ENCODE measurements at places on chromosomes 2 and 18.

- H3K36me3 ChIP-seq = peaks cover 9% of the 10 kb centered on the region
- H3K4me1 ChIP-seq = peaks cover 11% of the 10 kb centered on the region
Observed at GRCh38 chr2:223930103-223930976, 14.8 kb downstream of the WDFY1 start.

- no peak overlapping the region for H3K27ac ChIP-seq
- peaks cover under 1% of the 10 kb centered on the region for H3K27me3 ChIP-seq
- no peak for DNase-seq
- H3K36me3 ChIP-seq = no peaks in the 10 kb centered on the region
- H3K4me3 ChIP-seq = no peak overlapping the region
Observed at GRCh38 chr2:38029512-38029911, 46.4 kb downstream of the CYP1B1 start.

DNA sequence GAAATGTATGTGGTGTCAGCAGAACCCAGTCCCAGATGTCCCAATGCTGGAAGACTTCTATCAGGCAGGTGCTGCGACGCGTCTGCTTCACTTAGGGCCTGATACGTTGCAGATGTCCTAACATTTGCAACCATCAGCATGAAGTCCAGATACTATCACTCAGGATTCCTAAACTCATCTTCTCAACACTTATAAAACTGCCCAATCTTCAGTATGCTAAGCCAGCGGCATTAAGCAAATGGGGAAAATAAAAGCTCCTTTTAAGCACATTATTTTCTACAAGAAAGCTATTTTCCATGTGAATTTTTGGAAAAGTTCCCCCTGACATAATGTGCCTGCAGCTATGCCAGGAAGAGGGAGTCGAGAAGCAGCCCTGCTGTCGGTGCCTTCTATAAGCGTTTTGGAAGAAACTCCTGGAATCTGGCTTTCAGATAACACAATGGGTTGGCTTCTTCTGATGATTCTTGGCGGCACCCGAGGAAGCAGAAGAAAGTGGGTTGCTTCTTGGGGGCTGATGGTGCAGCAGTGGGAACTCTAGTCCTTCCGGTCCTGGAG lies 60.7 kb upstream of the ITGA6 start:
- DNase-seq = no peak
- H3K4me1 ChIP-seq = no peaks in the 10 kb centered on the region
- H3K36me3 ChIP-seq = no peaks in the 10 kb centered on the region
- no peaks in the 10 kb centered on the region for H3K27me3 ChIP-seq
- H3K27ac ChIP-seq = no peak overlapping the region
- H3K4me3 ChIP-seq = no peak overlapping the region

GRCh38 chr18:23103449-23103848 lies 31.8 kb upstream of the CABLES1 start:
- H3K4me3 ChIP-seq = no peak overlapping the region
- H3K27me3 ChIP-seq = no peaks in the 10 kb centered on the region
- H3K4me1 ChIP-seq = peaks cover 30% of the 10 kb centered on the region
- H3K36me3 ChIP-seq = no peaks in the 10 kb centered on the region
- no peak for DNase-seq

DNA sequence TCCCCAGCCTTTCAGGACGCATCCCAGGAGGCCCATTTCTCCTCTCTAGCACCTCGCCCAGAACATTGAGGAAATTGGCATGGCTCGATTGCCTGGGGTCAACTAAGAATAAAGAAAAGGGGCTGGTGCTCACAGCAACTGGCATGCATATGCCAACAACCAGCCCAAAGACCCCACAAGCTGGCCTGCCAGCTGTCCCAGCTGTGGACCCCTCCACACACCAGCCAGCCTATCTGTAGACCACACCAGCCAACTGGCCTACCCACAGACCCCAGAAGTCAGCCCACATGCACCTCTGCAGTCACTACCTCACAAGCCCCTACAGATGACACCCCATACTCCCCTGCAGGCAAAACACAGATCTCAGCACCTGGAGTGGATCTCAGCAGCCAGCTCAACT lies 123.8 kb upstream of the ID2 start:
- no peaks in the 10 kb centered on the region for H3K4me1 ChIP-seq
- DNase-seq = peak; percentile 11
- no peak overlapping the region for H3K27ac ChIP-seq
- no peaks in the 10 kb centered on the region for H3K27me3 ChIP-seq
- no peak overlapping the region for H3K4me3 ChIP-seq
- H3K36me3 ChIP-seq = no peaks in the 10 kb centered on the region

- H3K4me1 ChIP-seq = no peaks in the 10 kb centered on the region
- no peak for DNase-seq
- H3K27me3 ChIP-seq = no peaks in the 10 kb centered on the region
- H3K36me3 ChIP-seq = no peaks in the 10 kb centered on the region
Observed at GRCh38 chr2:53452957-53453748, 314.5 kb upstream of the CHAC2 start.

- no peak for DNase-seq
- no peak overlapping the region for H3K27ac ChIP-seq
- H3K4me1 ChIP-seq = no peaks in the 10 kb centered on the region
- no peaks in the 10 kb centered on the region for H3K27me3 ChIP-seq
- no peak overlapping the region for H3K4me3 ChIP-seq
Observed at GRCh38 chr2:207819021-207819797, 49.5 kb upstream of the FZD5 start.

- no peak for DNase-seq
- H3K4me1 ChIP-seq = no peaks in the 10 kb centered on the region
- H3K4me3 ChIP-seq = no peak overlapping the region
- H3K27ac ChIP-seq = no peak overlapping the region
- H3K27me3 ChIP-seq = no peaks in the 10 kb centered on the region
- no peaks in the 10 kb centered on the region for H3K36me3 ChIP-seq
Observed at GRCh38 chr2:80281049-80281448, 23.5 kb downstream of the LRRTM1 start.

GRCh38 chr2:181459621-181460021 lies 2.4 kb downstream of the ITGA4 start:
- H3K4me1 ChIP-seq = no peaks in the 10 kb centered on the region
- H3K36me3 ChIP-seq = no peaks in the 10 kb centered on the region
- no peak overlapping the region for H3K27ac ChIP-seq
- H3K27me3 ChIP-seq = peaks cover 17% of the 10 kb centered on the region
- no peak overlapping the region for H3K4me3 ChIP-seq

GRCh38 chr2:160387558-160388262 lies 105.9 kb downstream of the RBMS1 start:
- H3K4me3 ChIP-seq = no peak overlapping the region
- H3K27me3 ChIP-seq = no peaks in the 10 kb centered on the region
- peaks cover 59% of the 10 kb centered on the region for H3K4me1 ChIP-seq
- H3K27ac ChIP-seq = peak overlapping the region; percentile 89
- no peak for DNase-seq

DNA sequence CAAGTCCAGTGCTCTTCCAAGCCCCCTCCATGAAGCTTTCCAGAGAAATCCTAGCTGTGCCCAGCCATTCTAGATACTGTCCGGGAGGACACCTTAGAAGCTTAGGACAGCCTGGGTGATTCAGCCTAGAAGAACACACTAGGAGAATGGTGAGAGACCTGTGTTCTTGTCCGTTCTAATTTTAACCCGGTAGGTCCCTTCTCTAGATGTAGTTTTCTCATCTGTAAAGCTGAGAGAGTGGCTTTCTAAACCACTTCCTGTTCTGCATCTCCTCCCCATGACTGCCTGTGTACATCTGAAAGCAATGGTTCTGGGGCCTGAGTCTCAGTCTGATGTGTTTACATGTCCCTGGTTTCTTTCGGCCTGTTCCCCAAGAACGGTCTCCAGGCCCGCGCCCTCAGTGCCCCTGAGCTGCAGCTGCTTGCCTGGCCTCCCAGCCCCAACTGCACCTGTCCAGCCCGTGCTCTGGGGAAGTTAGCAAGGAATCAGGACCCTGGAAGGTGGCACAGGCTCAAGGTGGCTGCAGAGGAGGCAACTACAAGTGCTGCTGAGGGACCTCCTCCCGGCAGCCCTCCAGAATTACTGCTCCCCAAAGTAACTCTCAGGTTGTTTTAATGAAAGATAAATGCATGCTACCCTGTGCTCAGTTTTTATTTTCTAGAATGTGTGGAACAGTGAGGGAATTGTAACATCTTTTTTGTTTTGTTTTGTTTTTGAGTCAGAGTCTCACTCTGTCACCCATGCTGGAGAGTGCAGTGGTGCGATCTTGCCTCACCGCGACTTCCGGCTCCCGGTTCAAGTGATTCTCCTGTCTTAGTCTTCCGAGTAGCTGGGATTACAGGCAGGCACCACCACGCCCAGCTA lies 105.9 kb downstream of the LBH start:
- H3K27me3 ChIP-seq = no peaks in the 10 kb centered on the region
- H3K4me3 ChIP-seq = no peak overlapping the region
- no peak overlapping the region for H3K27ac ChIP-seq
- no peaks in the 10 kb centered on the region for H3K36me3 ChIP-seq
- H3K4me1 ChIP-seq = no peaks in the 10 kb centered on the region

- no peaks in the 10 kb centered on the region for H3K36me3 ChIP-seq
- H3K27ac ChIP-seq = no peak overlapping the region
- peaks cover 9% of the 10 kb centered on the region for H3K4me1 ChIP-seq
Observed at GRCh38 chr2:81084101-81084500, 779.5 kb upstream of the LRRTM1 start.

DNA sequence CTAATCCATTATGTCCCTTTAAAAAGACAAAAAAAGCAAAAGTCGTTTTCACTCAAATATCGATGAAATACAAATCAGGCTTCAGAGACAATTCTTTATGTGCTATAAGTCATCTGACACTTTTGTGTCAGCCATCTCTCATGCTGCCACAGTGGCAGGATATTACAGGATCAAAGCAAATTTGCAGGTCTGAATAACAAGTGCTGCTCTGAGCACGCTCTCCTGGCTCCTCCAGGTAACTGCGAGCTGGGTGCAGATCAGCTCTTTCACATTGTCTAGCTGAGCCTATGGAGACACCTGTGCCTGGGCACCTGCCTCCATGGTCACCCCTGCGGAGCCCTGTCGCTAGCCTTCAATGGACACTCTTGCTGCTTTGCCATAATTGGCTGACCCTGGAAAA lies 250.2 kb upstream of the RAB12 start:
- no peak overlapping the region for H3K4me3 ChIP-seq
- DNase-seq = no peak
- no peaks in the 10 kb centered on the region for H3K36me3 ChIP-seq

DNA sequence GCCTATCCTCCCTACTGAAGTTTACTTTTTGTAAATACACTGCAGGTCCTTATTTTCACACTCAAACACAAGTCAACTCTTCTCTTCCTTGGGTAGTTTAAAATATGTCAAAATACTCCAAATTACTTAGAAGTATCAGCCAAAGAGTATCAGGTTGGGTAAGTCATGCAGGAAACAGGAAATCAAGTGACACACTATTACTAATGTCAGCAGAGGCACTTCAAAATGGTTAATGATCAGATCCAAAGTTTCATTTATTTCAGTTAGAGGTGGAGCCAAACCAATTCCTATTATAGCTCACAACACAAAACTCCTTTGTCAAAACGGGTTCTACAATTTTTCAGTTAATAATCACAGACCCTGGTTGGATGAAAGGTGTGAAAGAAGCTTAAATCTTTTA lies 54.2 kb downstream of the DLGAP1 start:
- no peak for DNase-seq
- H3K4me3 ChIP-seq = no peak overlapping the region
- no peaks in the 10 kb centered on the region for H3K4me1 ChIP-seq
- H3K27ac ChIP-seq = no peak overlapping the region

DNA sequence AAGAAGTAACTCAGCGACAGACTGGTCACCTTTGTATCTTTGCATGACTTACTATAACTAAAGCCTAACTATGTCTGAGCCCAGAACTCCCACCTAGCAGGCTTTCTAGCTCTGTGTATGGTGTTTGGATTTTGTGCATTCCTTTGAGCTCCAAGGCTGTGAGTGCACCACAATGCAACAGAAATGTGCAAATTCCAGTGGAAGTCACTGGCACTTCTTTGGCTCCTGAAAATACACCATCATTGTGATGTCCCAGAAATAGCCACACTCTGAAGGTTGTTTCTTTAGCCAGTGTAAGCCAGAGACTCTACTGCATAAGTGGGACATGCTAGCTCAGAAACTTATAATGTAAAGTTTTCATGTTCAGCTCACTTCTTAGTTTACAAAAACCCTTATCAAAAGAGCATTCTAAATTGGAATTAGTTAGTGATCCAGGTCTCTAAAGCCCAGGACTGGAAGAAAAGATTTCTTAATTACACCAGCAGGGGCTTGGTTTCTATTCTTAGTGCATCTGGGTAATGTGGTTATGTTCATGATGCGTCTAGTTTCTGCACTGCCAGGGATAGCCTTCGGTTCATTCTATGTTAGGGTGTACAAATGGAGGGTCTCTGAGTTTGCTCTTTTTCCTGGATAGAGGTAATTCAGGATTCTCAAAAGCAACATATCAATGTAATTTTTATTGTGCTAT lies 1239.5 kb upstream of the ZEB2 start:
- no peak for DNase-seq
- no peaks in the 10 kb centered on the region for H3K36me3 ChIP-seq
- H3K27me3 ChIP-seq = no peaks in the 10 kb centered on the region
- peaks cover 18% of the 10 kb centered on the region for H3K4me1 ChIP-seq

GRCh38 chr2:205527801-205528200 lies 154.5 kb upstream of the NRP2 start:
- no peak overlapping the region for H3K4me3 ChIP-seq
- DNase-seq = no peak
- H3K4me1 ChIP-seq = no peaks in the 10 kb centered on the region
- H3K36me3 ChIP-seq = no peaks in the 10 kb centered on the region
- H3K27me3 ChIP-seq = no peaks in the 10 kb centered on the region

- no peaks in the 10 kb centered on the region for H3K27me3 ChIP-seq
- H3K4me1 ChIP-seq = no peaks in the 10 kb centered on the region
- no peak overlapping the region for H3K27ac ChIP-seq
- DNase-seq = no peak
- no peaks in the 10 kb centered on the region for H3K36me3 ChIP-seq
Observed at GRCh38 chr18:75339936-75340605, 87.4 kb downstream of the SMIM21 start.

DNA sequence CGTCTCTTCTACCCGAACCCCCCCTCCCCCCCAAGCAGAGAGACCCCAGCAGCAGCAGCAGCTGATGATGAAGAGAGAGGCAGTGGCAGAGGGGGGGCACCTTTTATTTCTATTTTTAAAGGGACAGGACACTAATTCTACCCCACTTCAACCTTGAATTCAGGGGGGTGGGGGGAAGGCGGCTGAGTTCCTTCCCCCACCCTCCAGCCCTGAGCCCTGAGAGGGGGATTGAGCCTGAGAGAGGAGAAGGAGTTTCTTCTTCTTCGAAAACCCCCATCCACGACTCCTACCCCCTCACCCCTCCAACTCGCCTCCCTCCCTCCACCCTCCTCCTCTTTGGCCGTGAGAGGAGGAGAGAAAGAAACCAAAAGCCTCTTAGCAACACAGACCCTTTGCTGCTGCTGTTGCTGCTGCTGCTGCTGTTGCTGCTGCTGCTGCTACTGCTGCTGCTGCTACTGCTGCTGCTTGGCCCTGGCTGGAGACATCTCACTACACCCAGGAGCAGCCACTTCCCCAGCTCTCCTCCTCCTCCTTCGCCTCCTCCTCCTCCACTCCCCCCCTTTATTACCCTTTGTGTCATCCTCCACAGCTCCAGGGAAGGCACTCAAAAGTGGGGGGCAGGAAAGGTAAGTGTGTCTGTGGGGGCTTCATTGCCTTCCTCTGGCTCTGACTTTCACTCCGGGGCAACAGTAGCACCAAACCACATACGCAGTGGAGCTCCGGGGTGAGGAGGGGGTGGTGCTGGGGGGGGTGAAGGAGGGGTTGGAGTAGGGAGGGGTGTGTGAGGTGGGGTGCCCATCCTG lies at the start of gene MBD5:
Gene MBD5 (plus strand): TSS at position 33 of the 803 bp plus-strand sequence.
- peaks cover 11% of the 10 kb centered on the region for H3K36me3 ChIP-seq
- H3K27me3 ChIP-seq = no peaks in the 10 kb centered on the region
- peak within 1 kb of the TSS; percentile 70 for H3K4me3 ChIP-seq
- peak within 1 kb of the TSS; percentile 74 for H3K27ac ChIP-seq
